ENCODE measurements at places on chromosomes 5 and 9. TPM values are rescaled to one million over a fixed set of nuclear protein-coding genes. Genes with fewer than 3 reads are reported as not detected.

NTNG2 gene
- total RNA-seq = 10.1 TPM

CARTPT gene
- total RNA-seq = not detected

SLC25A2 gene
- total RNA-seq = 0.56 TPM

ISL1 gene
- total RNA-seq = not detected

TRIM41 gene
- 33.9 TPM for total RNA-seq

WNT8A gene
- total RNA-seq = not detected

IL4 gene
- 12.7 TPM for total RNA-seq

MRRF gene
- 32.7 TPM for total RNA-seq

PCDHB5 gene
- total RNA-seq = not detected
